Iris pigment epithelial cell (primary cell): ENCODE measurements at places on chromosomes 7 and 10.
A peak's percentile ranks its signal among the peaks of the same experiment; 100 is the strongest.

GRCh38 chr10:48767373-48768143 is 82.9 kb downstream of the WDFY4 start:
- DNase-seq: no peak

- DNase-seq: no peak
These were observed 4.4 kb upstream of the SEPHS1 start for GRCh38 chr10:13352519-13352918.

DNA sequence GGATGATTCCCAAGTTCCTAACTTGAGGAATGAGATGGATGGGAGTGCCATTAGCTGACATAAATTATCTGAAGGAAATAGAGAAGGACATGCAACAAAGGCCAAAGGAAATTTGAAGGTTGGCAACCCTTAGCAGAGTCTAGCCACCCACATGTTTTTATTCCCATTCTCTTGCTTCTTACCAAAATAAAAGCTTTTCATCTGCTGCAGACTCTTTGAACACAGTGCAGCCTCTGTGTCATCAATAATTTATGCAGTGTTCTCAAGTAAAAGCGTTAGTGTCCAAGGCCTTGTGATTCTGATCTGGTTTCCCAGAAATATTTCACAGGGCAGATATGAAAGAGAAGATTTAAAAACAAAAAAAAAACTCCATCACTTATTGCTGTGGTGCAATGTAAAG is 98.5 kb downstream of the ST7 start:
- no peak for DNase-seq

DNA sequence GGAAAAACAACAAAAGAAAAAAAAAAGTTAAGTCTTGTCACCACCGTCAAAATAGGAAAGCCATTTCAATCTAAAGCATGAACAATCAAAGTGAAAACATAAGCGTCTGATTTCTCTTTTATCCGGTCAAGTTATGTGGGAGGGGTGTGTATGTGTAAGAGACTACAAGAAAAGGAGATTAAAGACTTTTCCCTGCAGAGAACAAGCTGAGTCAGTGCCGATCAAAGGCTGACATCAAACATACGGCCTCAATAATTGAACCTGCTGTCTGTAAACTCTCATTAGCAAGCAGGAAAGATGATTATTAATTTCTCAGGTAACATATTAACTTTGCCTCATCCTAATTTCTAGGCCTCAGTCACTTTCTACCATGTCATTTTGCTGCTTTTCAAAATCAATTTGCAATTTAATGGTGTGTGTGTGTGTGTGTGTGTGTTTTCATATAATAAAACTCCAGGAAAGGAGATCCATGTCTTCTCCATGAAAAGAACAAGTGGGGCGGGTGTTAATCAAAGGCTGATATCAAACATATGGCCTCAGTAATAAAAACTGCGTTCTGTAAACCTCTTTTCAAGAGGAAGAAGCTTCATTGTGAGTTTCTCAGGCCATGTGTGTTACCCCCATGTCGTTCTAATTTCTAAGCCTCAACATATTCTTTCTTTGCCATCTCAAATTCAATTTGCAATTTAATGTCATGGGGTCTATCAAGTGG is 649.1 kb upstream of the SORCS1 start:
- no peak for DNase-seq

DNA sequence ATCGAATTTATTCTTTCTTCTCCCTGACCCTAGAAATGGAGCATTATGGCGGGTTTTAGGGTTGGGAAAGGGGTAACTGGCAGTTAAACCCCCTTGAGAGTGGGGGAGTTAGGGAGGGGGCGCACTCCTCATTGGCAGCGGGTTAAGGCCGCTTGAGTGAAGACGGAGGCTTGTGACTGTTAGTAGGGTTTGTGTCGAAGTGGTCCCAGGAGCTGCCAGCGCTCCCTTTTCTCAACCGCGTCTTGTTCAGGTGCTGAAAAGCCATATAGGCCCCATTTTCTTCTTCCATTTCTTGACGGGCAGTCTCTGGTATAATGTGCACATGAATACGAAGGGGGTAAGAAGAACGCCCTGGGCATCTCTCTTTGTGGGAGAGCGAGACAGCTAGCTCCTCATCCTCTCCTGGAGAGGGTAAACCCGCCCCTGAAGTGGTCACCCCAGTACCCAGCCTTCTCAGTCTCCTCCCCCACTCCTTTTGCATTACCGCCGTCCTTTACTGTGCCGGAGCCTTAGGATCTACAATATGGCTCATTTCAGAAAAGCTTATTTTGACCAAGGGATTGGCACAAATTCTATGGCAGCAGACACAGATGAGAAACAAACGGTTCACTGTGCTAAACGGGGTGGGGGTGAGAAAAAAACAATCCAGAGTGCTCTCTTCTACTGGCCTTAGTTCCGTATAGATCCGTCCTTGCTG is 836 bp downstream of the KMT2E start:
- peak; percentile 58 for DNase-seq

- DNase-seq: no peak
These were observed 37.6 kb downstream of the RHOBTB1 start for GRCh38 chr10:60906411-60906810.

DNA sequence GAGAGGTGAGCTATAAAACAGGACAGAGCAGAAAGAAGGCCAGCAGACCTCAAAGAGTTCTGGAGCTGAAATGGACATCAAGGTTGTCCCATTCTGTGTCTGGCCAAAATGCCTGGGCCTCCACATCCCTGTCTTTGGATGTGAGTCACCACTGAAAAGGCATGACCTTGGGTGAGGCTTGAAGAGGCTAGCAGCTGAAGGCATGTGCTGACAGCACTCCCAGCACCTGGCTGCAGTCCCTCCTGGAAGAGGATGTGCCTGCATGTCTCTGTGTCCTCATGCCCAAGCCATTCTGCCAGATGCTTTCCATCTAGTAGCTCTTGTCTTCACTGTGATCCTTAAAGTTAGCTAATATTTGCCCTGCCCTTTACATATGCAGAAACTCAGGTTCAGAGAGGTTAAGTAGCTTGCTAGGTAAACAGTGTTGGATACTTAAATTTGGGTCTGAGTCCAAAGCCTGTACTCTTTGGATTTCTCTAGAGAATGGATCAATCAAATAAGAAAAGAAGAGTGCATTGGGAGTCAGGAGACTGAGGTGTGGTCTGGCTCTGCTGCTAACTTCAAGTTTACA is 35.8 kb downstream of the HECW1 start:
- peak; percentile 7 for DNase-seq

- DNase-seq: no peak
These were observed 327.7 kb downstream of the CXCL12 start for GRCh38 chr10:44056967-44057805.

GRCh38 chr10:33267708-33268107 is 66.8 kb downstream of the NRP1 start:
- no peak for DNase-seq

DNA sequence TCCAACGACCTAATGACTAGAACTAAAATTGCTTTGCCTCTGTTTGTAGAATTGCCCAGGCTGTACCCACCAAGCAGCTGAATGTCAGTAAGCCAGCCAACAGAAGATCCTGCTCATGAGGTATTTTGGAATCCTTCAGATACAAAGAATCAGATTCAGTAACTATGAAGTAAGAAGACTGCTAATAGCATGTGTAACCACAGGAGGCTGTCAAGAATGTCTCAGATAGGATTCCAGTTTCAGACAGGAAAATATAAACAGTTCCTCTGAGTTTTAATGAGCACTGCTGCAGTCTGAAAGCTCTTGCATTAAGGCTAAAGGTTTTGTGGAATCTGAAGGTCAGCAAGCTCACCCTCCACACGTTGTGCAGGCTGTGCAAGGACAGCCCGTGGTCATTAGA is 112.6 kb upstream of the ADAM12 start:
- DNase-seq: peak; percentile 60

GRCh38 chr10:12435348-12435747 is 86.0 kb downstream of the CAMK1D start:
- DNase-seq: no peak

DNA sequence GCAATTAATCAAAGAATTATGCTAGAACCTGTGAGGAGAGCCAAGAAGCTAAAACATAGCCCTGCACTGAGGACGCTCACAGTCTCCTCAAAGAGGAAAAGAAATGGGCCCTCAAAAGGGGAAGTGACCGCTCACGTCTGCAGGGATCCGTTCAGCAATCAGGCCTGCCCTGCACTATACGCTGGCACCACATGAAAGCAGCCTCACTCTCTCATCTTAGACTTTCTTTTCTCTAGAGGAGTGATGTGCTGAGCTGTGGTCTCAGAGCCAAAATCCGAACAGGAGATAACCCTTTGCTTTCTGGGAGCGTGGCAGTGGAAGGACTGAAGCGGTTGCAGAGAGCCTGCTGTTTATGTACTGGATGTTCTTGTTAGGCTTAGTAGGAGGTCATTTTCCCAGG is 6.3 kb upstream of the IL2RA start:
- DNase-seq: no peak

DNA sequence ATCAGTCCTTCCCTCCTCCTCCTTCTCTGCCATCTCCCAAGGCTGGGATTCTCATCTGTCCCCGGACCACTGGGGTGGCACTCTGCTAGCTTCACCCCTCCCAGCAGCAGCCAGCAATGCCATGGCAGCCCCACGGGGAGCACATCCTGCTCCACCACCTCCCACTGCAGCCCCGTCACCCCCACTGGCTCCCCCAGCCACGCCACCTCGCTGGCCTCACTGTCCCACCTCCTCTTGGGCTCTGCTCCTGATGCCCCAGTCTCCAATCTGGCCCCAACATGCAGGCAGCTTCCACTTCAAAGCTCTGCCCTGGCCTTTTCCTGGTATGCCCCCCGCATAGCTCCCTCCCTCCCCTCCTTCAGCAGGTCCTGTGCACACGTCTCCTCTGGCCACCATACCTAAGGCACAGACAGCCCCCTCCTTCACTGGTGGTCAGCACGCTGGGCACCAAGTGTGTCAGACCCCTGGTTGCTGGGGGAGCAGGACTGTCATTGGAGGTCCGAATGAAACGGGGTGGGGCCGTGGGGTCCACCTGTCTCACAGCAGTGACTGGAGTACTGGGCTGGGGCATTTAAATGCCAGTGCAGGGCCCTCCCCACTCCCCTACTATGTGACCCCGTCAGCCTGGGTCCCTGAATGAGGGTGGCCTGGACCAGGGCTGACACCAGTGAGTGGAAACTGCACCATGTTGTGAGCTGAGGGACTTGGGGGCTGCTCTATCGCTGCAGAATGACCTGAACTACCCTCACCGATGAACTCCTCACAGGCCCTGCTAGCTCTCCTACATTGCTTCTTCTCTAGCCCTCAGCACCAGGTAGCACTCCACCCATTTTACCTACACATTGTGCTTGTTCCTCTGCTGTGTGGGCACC is 38.7 kb downstream of the RASGEF1A start:
- DNase-seq: no peak

GRCh38 chr7:83863906-83864305 is 215.0 kb upstream of the SEMA3E start:
- DNase-seq: no peak

GRCh38 chr7:2450198-2451107 is 25.7 kb downstream of the GRIFIN start:
- no peak for DNase-seq

DNA sequence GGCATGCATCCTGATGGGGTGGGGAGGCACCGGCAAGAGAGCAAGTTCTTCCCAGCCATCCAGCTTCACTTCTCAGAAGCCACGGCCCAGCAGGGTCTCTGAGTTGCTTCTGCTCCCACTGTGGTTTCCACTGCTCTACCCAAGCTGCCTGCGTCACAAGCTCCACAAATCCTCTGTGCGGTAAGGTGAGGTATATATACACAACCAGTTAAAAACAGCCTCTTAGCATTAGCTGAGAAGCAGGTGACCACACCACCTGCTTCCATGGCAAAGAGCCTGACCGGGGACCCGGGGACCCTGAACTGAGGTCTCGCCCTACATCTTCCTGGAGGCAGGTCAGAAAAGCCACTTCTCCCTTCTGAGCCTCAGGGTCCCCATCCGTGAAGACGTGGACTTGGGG is 46.9 kb upstream of the NPFFR1 start:
- no peak for DNase-seq

GRCh38 chr10:15196021-15196834 is 27.7 kb upstream of the NMT2 start:
- DNase-seq: peak; percentile 81

- DNase-seq: peak; percentile 52
These were observed 51.8 kb upstream of the ANK3 start for GRCh38 chr10:60441515-60441914.

- peak; percentile 11 for DNase-seq
These were observed 906 bp downstream of the CDK1 start for GRCh38 chr10:60778971-60779796.

- DNase-seq: no peak
These were observed 233.5 kb downstream of the FOXP2 start for GRCh38 chr7:114648117-114648516.

DNA sequence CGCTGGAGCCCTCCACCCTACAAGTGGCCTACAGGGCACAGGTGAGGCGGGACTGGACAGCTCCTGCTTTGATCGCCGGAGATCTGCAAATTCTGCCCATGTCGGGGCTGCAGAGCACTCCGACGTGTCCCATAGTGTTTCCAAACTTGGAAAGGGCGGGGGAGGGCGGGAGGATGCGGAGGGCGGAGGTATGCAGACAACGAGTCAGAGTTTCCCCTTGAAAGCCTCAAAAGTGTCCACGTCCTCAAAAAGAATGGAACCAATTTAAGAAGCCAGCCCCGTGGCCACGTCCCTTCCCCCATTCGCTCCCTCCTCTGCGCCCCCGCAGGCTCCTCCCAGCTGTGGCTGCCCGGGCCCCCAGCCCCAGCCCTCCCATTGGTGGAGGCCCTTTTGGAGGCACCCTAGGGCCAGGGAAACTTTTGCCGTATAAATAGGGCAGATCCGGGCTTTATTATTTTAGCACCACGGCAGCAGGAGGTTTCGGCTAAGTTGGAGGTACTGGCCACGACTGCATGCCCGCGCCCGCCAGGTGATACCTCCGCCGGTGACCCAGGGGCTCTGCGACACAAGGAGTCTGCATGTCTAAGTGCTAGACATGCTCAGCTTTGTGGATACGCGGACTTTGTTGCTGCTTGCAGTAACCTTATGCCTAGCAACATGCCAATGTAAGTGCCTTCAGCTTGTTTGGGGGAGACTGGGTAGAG is at the start of gene COL1A2:
COL1A2 (plus strand) TSS at position 459 of the 704 bp plus-strand sequence; CDS start at position 596, 137 bp downstream.
- DNase-seq: peak; percentile 98

GRCh38 chr7:12638851-12639456 is 48.5 kb upstream of the ARL4A start:
- DNase-seq: peak; percentile 38

DNA sequence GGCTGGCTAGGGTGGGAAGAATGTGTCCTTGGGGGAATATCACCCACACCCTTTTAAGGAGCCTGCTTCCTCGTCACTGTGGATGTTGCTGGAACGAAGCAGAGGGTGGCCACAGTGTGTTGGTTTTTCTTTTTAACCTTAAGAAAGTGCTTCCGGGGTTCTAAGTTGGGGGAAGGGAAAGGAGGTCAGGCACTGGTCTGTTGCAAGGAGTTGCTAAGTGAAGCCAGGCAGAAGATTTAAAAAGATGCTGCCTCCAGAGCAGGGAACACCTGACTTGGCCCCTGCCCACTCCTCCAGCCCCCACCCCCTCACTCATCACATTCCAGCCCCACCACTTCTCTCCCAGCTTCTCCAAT is 213.1 kb downstream of the EMX2 start:
- no peak for DNase-seq
